ENCODE measurements at places on chromosomes 7 and 10. TPM values are rescaled to one million over a fixed set of nuclear protein-coding genes. Genes with fewer than 3 reads are reported as not detected.

DNA sequence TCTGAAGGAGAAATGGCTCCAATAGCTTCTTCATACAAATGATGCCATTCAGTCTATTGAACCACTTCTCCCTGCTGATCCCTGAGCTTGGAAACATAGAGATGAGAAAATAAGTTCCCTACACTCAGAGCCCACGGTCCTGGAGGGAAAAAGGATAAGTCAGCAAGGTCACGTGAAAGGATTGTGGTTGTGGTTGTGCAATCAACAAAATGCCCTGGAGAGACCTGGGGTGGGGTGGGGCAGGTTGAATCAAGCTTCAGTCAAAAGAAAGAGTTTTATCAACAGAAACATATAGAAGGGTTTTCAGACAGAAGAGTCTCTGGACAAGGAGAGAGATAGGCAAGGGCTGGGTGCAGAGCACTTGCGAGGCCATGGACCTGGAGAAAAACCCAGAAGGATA is 30.1 kb downstream of the C10orf90 start:
- no peak overlapping the region for H3K27ac ChIP-seq
- no peak for DNase-seq
- H3K4me1 ChIP-seq = no peaks in the 10 kb centered on the region
- H3K36me3 ChIP-seq = no peaks in the 10 kb centered on the region
- H3K27me3 ChIP-seq = no peaks in the 10 kb centered on the region
- H3K4me3 ChIP-seq = no peak overlapping the region

DNA sequence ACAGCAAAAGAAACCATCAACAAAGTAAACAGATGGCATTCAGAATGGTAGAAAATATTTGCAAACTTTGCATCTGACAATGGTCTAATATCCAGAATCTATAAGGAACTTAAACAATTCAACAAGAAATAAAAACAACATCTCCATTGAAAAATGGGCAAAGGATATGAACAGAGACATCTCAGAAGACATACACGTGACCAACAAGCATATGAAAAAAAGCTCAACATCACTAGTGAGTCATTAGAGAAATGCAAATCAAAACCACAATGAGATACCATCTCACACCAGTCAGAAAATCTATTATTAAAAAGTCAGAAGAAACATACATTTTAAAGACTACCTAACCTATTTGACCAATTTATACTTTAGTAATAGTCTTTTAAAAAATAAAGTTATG is 571.3 kb upstream of the NRG3 start:
- H3K36me3 ChIP-seq = no peaks in the 10 kb centered on the region
- H3K4me3 ChIP-seq = no peak overlapping the region
- DNase-seq = no peak
- no peaks in the 10 kb centered on the region for H3K4me1 ChIP-seq
- no peak overlapping the region for H3K27ac ChIP-seq

GRCh38 chr7:37718585-37718984 is 35.0 kb downstream of the GPR141 start:
- no peaks in the 10 kb centered on the region for H3K36me3 ChIP-seq
- no peak for DNase-seq
- H3K4me3 ChIP-seq = no peak overlapping the region
- no peaks in the 10 kb centered on the region for H3K4me1 ChIP-seq
- H3K27ac ChIP-seq = no peak overlapping the region

The LIPF gene
- not detected for total RNA-seq

The CYP3A5 gene
- total RNA-seq = 0.28 TPM

DNA sequence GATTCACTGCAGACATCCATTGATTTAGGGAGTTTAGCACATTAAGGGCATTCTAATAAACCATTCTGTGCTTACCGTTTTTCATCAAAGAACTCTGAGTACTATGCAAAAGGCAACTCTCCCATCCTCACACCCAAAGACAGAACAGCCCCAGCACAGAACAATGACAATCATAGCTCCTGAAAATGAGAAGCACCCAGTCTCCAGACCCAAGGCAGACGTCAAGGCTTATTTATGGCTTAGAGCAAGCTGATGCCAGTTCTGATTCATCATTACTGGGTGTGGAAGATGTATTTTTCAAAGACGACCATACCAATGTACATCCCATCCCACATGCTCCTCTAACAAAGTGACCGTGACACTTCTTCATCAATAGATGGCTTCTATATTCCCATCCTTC is 67.6 kb downstream of the OSBPL3 start:
- no peak for DNase-seq
- no peaks in the 10 kb centered on the region for H3K27me3 ChIP-seq
- peaks cover 22% of the 10 kb centered on the region for H3K4me1 ChIP-seq
- no peak overlapping the region for H3K4me3 ChIP-seq
- H3K36me3 ChIP-seq = no peaks in the 10 kb centered on the region

Measured in psoas muscle (tissue), 8 donors.